Hematopoietic multipotent progenitor cell (in vitro differentiated cells): ENCODE measurements at places on chromosomes 2 and 18. TPM values are rescaled to one million over a fixed set of nuclear protein-coding genes. Genes with fewer than 3 reads are reported as not detected.

DNA sequence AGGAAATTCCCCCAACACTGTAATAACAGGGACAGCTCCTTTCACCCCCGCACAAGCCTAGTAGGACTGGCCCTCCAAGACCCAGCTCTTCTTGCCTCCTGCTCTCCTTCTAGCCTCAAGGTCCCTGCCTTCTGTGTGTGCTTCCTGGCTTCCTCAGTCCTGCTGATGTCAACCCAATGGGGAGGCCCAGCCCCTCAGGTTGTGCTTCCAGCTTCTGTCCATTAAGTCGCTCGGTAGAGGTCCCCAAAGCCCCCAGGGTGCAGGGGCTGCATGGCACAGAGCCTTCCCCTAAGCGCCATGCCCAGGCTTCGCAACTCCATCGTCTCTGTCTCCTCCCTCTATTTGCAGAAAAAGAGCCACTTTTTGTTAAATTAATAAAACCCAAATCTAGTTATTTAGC is 39.0 kb downstream of the BOK start:
- no peak for DNase-seq

The MBOAT2 gene
- total RNA-seq, result 25.0 TPM

DNA sequence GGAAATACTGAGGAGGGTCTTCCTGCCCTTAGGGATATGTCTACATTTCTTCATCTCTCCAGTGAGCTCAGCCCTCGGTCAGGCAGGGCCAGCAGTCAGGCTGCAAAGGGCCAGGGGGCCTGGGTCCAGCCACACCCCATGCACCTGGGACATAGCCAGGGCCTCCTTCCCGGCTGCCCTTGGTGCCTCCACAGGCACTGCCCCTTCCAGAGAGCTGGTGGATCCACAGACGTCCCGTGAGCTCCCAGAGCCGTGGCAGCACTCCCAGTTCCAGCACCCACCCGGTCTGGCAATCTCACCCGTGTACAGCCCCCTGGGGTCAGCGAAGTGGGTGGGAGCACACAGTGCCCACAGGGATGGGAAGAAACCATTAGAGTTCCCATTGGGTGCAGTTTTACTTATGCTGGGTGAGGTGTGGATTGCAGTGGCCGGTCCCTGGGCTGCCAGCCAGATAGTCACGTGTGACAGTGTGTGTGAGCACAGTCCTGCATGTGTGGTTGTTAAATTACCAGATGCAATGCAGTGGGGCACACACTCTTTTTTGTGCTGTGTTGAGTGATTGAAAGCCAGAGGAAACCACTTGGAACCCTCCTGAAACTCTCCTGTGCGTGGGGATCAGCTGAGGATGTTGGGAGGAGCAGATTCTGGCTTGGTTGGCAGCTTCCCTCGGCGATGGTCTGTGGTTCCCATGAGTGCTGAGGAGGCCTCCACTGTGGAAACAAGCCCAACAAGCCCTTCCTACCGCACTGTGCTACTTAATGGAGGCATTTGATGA is 131.0 kb downstream of the SNTG2 start:
- no peak for DNase-seq

DNA sequence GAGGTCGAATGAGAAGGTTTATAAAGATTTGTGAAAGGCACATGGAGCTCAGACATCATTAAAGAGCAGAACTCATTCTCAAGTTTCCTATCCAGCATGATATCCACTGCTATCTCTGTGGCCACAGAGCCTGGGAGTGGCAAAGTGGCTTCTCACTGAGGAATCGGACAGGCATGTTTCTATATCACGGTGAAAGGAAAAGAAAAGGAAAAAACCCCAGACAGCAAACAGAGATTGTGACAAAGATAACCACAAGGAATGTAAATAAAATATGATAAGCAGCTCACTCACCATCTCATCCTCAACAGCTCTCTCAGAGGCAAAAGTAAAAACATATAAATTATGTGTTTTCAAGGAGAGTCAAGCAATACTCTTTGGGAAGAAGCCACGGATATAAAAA is 2.5 kb downstream of the PID1 start:
- DNase-seq, result no peak

- DNase-seq, result no peak
These were observed 31.4 kb downstream of the NEMP2 start for GRCh38 chr2:190503088-190503487.
